ENCODE measurements at places on chromosomes 13 and 19. TPM values are rescaled to one million over a fixed set of nuclear protein-coding genes. Genes with fewer than 3 reads are reported as not detected.

SIGLEC11 gene
- not detected for total RNA-seq

FAM216B gene
- not detected for total RNA-seq

CCNE1 gene
- total RNA-seq: 26.6 TPM

S1PR4 gene
- total RNA-seq: 0.12 TPM

ZNF547 gene
- 1.7 TPM for total RNA-seq

TLE5 gene
- 171 TPM for total RNA-seq

SCN1B gene
- 19.9 TPM for total RNA-seq

SGCG gene
- total RNA-seq: not detected
